ENCODE measurements at places on chromosomes 11 and 22.

- no peak for DNase-seq
These were observed 111.4 kb upstream of the TBCEL start for GRCh38 chr11:120912504-120912903.

- no peak for DNase-seq
These were observed 28.9 kb downstream of the C2CD3 start for GRCh38 chr11:74141908-74142307.

GRCh38 chr11:20933086-20933485 is 263.7 kb downstream of the NELL1 start:
- no peak for DNase-seq

DNA sequence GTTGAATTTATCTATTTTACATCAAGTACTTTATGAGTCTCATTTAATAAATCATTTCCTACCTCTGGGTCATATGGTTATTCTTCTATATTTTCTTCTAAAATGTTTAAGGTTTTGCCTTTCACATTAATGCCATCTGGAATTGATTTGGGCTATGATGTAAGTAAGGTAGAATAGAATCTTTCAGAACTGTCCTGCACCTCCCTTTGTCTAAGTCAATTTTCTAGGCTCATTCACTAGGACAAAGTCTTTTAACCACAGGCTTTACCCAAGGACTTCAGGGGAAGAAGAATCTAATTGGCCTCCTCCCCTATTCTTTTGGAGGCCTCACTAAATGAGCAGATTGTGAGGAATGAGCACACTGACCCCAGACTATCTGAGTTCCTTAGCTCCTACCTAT is 146.0 kb downstream of the BBOX1 start:
- no peak for DNase-seq

GRCh38 chr11:86161837-86162236 is 82.7 kb upstream of the EED start:
- DNase-seq: no peak

- no peak for DNase-seq
These were observed 4.9 kb upstream of the ADAMTS8 start for GRCh38 chr11:130433357-130433756.

- no peak for DNase-seq
These were observed 8.0 kb downstream of the ZFTA start for GRCh38 chr11:63760487-63761079.

GRCh38 chr22:40084246-40084645 is 89.5 kb downstream of the FAM83F start:
- DNase-seq: no peak

GRCh38 chr11:120031156-120031555 is 106.8 kb downstream of the TRIM29 start:
- DNase-seq: no peak

GRCh38 chr11:106233191-106233590 is 155.7 kb downstream of the AASDHPPT start:
- no peak for DNase-seq

- DNase-seq: no peak
These were observed 58.5 kb upstream of the NTM start for GRCh38 chr11:131311776-131312514.

DNA sequence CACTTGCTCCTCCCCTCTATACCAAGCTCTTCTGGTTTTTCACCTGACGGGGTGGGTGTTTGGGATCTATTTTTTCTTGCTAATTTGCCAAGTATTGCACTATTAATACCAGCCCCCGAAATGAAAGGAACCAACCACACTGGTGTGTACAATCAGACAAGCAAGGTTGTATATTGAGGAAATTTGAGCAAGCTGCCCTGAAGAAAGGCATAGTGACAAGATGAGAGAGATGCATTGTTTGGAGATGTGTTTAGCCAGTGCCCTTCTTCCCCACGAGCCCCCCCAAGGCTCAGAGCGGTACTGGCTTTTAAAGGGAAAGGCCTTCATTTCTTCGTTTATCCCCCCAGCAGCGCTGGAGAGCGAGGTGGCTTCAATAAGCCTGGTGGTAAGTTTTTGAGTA is 15.2 kb upstream of the GAS2L1 start:
- no peak for DNase-seq

Measured in skin of body (tissue), 3 donors.